SJSA1 (cell line): ENCODE measurements at places on chromosomes 7 and 10. TPM values are rescaled to one million over a fixed set of nuclear protein-coding genes. Genes with fewer than 3 reads are reported as not detected.
A peak's percentile ranks its signal among the peaks of the same experiment; 100 is the strongest.

DNA sequence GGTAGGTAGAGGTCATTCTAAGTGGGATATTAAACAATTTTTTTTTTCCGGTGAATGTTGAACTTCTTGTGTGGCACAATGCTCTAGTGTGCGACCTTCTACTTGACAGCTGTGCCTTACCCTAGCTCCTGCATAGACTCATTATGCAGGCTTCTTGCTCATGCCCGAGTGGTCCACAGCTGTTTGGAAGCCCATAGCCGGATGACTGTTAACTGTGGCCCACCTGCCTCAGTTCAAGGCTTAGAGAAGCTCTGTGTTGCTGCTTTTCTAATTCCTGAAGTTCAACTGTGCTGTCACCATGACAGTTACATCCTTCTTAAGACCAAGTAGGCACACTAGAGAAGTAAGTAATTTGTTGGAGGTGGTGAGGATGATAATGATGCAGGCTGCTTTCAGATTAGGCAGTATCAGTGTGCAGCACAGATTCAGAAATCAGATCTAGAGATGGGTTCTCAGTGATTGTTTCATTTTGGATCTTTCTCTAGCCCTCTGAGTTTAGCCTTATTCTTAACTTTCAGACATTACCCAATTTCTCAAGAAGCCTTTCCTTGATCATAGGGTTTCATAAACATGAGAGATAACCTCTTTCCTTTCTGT lies 278.4 kb downstream of the PHF14 start:
- no peak for DNase-seq

DNA sequence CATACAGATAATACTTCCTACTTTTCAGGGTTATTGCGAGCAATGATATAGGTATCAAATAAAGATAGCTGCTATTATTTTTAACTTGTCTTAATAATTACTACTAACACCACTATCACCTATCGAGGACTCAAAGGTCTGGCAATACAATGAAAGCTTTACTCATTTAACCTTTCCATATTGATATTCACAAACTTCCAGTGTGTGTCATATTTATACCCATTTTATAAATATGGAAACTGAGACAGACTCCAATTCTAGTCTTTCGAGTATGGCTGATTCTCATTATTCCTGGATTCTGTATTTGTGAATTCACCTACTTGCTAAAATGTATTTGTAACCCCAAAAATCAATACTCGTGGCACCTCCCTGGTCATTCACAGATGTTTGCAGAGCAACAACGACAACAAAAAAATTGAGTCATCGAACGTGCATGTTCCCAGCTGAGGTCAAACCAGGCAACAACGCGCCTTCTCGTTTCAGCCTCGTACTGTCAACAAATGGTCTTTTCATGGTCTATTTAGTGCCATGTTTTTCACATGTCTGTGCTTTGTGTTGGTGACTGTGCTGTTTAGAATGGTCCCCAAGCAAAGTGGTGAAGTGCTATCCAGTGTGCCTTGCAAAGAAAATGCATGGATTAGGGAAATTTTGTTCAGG lies 51.7 kb downstream of the SMURF1 start:
- DNase-seq: no peak

GRCh38 chr7:90788052-90788451 lies 191.9 kb downstream of the CDK14 start:
- DNase-seq: no peak

DNA sequence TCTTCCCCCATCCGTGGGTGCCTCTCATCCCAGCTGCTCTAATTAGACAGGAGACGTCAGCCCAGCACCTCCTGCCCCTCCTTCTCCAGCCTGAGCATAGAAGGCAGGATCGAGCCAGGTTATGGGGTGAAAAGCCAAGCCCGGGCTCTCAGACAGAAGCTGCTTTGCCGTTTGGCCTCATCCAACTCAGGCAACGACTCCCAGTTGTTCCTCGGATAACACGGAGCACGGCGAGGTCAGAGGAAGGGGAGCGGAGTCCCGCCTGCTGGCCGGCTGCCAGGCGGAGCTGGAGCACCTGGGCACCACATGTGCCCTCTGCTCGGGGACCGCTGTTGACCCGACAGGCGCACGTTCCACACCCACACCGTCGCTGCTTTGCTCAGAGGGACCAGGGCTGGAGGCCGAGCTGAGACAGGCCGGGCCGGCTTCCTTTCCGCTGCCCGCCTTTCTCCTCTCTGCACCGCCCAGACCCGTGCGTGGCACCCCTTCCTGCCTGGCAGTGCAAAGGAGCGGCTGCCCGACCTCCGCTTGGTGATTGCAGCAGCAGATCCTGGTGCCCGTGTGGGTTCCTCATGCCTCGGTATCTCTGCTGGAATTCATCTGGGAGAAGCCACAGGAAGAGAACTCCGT lies 21.6 kb upstream of the UNCX start:
- no peak for DNase-seq

- DNase-seq: no peak
Measured at GRCh38 chr10:35299016-35299415, 37.3 kb upstream of the CCNY start.

Gene EPC1
- 22.0 and 43.9 TPM in 2 replicates for total RNA-seq

GRCh38 chr10:103552856-103553742 lies 59.6 kb downstream of the NEURL1 start:
- no peak for DNase-seq

DNA sequence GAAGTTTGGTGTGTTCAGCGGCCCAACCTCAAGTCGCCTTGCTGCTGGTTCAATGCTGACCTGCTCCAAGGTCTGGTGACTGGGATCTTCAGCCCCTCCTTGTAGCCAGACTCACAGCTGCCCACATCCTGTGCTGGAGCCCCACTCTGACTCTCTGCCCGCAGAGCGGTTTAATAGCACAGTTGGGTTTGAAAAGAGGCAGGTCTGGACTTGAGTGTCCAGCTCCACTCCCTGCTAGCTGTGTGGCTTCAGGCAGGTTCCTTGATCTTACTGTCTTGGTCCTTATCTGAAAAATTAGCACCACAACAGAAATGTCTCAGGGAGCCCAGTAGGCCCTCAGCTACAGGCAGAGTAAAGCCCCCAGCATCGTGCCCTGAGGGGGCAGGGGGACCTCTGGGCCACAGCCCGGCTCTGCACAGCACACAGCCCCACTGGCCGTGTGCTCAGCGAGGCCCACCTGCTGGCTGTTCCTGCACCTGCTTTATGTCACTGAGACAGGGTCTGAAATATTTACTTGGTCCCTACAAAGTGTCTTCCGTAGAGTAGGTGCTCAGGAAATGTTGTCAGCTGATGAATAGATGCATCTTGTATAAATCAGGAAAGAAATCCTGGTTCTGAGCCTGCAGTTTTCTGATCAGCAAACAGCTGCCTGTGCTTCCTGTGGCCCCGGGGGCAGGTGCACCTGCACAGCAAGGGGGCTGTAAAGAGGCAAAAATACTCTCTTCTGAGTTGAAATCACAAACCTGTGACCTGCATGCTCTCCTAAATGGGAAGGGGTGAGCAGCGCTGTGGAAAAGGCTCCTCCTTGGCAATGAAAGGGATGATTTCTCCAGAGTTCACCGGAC lies 155.5 kb downstream of the SVIL start:
- DNase-seq: no peak

DNA sequence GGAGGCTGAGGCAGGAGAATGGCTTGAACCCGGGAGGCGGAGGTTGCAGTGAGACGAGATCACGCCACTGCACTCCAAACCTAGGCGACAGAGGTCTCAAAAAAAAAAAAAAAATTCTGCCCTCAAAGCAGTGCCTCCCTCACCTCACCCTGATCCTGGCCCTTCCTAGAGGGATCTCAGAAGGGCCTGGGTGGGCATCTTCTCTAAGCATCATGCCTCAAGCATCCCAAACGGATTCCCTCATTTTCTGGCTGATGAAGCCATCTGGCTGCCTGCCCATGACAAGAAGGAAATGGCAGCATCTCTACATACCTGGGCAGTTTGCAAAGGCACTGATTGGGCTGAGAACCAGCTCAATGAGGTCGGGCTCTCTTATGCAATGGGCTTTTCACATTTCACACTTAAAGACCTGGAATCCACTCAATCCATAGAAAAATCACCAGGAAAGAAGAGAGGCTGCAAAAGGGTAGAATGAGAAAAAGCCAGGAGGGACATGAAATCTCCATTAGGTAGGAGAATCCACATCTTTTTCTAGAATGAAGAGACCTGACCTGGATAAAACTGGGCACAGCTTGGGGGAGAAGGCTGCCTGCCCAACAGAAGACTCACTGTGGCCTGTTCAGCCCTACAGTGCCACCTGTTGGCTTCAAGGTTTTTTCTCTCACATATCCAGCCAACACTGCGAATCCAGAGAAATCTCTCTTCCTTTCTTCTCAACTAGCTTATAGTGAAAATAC lies 48.1 kb downstream of the PDLIM1 start:
- DNase-seq: no peak

DNA sequence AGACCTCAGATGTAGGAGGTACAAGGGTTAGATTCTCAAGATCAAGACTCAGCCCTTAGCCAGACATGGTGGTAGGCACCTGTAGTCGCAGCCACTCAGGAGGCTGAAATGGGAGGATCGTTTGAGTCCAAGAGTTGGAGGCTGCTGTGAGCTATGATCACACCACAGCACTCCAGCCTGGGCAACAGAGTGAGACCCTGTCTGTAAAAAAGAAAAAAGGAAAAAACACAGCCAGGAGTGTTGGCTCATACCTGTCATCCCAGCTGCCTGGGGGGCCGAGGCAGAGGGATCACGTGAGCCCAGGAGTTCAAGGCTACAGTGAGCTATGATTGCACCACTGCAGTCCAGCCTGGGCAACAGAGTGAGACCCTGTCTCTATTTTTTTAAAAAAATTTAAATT lies 69.3 kb downstream of the GTF2IRD1 start:
- no peak for DNase-seq

Gene GRM3
- not detected in 2 replicates for total RNA-seq

DNA sequence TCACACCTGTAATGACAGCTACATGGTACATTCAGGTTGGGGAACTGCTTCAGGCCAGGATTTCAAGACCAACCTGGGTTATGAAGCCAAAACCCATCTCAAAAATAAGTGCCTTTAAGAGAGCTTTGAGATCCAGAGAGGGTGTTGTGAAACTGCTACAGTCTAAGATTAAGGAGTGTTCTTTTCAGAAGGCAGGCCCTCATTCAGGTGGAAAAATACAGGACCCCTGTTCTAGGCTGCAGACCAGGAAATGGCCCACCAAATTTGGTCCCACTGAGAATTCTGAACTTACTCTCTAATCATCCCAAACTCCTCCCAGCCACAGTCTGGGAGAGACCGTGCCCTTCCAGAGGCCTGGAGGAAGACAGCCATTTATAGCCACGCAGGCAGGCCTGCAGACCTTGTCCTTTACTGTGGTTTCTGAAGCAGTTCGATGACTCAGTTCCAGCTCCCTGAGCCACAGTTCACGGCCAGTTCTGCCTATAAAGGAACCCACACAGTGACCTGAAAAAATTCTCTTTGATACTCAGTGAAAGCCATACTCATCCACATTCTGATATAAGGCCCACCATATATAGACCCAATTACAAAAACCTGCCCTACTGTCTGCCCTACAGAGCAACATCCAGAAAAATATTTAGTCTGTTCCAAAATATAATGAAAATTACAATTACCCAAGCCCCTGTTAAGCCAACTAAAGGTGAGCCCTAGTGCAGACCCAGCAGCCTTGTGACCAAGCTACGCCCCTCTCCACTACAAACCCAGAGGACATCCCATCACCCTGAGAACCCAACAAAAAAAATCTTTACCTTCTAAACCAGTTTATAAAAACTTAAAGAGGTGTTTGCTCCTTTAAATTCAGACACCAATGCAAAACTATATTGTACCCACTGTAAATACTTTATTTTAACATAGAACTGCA lies 21.2 kb downstream of the ZNF680 start:
- DNase-seq: no peak

Gene SPOCK2
- total RNA-seq: not detected in 2 replicates

- DNase-seq: no peak
Measured at GRCh38 chr10:22320591-22321155, at the start of gene BMI1. BMI1 (plus strand) TSS chr10:22321099; CDS start chr10:22326450, 5,351 bp downstream.

DNA sequence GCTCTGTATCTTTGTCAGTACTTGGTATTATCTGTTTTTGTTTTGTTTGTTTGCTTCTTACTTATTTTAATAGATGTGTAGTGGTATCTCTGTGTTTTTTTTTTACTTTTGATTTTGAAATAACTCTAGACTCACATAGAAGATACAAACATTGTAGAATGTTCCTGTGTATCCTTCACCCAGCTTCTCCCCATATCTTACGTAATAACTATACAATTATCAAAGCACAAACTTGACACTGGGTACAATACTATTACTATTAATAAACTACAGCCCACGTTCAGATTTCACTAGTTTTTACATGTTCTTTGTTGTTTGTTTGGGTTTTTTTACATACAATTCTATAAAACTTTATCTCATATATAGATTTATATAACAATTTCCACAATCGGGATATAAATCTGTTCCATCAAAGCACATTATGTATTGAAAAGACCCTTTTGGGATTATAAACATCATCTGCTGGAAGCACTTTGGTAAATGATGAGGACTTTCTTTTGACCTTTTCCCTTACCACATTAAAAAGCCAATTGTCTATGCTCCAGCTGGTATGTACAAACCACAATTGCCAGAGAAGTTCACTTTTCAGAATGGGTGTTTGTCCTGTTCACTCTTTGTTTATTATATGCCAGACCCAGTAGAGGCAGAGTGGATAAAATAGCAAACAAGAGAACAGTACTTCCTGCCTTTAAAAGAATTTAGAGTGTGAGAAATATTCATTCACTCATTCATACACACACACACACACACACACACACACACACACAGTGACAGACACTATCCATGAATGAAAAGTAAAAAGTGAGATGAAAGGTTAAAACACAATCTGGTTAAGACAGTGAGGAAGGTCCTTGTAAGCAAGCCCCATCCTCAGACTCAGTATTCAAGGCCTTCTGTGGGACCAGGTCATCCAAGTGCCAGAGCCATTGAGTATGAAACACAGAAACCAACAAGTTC lies 113.0 kb downstream of the SGMS1 start:
- DNase-seq: peak; percentile 79

Gene SPDYE2B
- not detected in 2 replicates for total RNA-seq

Gene RET
- not detected in 2 replicates for total RNA-seq

Gene BICC1
- total RNA-seq: 27.8 and 46.9 TPM in 2 replicates

Gene TES
- 143 and 162 TPM in 2 replicates for total RNA-seq

DNA sequence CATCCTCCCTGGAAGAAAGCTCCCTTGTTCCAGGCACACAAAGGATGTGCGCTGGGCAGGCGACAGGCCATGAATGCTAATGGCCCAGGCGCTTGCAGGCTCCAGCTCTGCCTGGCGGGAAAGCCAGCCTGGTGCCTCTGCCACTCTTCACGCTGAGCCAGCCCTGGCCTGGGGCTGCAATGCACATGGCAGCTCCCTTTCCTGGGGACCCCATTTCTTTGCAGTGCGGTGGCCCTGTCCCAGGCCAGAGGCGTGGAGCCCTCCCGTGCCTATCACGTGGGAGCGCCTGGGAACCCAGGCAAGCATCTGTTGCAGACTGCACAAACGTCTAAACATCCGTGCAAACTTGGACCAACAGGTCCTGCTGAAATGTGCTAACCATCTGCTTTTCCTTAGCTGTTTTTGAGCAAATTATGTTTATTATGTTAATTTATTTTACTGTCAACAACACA lies 152.1 kb upstream of the LYZL2 start:
- no peak for DNase-seq

DNA sequence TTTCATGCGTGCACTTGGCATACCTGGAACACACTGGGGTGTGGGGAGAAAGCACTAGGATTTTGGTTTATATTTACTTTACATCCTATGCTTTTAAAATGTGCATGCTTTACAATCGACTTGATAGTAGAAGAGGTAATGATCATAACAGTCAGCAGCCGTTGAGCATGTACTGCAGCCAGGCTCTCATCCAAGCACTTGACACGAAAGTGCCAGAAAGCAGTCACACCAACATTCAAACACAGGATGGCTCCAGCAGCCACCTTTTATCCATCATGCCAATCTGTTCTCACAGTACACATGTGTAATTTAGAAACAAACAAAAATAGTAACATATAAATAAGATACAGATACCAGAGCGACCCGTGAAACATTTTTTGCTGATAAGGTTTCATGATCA lies 1.2 kb upstream of the FAM241B start:
- DNase-seq: no peak
